RWPE1 (cell line): ENCODE measurements at places on chromosomes 2 and 18.

DNA sequence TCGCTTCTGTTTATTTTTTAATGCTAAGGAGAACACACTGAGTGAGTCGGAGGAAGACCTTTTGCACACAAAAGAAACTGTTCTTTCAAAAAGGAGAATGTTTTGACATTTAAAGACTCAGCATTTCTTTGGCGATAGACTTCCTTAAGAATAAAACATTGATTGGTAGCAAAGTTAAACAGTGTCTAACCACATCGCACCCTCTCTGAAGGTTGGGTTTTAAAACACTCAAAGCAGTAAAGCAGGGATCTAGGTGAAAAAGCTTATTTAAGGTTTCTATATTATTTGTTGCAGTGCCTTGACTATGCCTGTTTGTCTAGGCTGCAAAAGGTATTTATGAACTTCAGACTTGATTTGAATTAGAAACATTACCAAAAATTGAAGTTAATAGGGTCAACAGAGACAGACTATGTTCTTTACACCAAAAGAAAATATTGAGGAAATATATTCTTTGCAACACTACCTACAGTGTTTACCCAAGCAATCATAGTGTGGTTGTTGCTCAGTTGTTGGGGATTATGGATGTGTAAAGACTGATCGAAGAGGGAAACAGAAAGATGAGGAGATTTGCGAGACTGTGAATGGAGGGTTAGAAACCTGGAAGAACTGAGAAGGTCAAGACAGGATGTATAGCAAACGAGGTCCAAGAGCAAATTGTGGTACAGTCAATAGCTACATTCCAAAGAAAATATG, 297.8 kb upstream of the SLC39A10 start:
- no peak for DNase-seq

DNA sequence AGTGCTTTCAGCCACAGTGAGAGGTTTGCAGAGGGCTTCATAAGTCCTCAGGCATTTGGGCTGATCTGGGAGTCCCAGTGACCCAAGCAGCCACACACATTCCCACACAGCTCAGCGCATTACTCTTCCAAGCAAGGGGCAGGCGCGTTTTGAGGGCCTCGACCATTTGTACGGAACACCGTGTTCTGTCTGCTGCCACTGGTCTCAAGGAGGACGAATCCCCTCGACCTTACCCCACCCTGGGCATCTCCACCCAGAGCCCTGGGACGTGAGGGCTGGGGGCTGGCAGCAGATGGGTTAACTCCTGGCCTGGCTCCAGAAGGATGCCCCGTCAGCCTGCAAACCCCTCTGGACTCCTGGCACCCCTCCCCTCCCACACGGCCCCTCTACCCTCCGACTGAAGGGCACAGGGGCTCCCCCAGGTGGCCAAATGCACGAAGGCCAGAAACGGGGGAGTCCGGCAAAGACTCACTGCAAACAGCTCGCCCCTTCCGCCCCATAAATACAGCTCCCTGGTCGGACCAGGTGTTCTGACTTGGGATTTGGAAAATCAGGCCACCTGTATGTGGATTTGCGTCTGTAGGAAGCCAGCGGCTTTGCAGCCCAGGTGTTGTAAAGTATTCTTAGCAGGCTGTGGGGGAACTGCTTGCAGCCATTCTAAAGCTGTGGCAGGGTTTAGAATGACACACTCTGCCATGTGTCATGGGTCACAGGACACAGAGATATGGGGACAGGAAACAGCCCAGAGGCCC, 33.6 kb upstream of the PTMA start:
- DNase-seq, result peak; percentile 46

GRCh38 chr2:201322772-201323171, 34.4 kb downstream of the FLACC1 start:
- no peak for DNase-seq

DNA sequence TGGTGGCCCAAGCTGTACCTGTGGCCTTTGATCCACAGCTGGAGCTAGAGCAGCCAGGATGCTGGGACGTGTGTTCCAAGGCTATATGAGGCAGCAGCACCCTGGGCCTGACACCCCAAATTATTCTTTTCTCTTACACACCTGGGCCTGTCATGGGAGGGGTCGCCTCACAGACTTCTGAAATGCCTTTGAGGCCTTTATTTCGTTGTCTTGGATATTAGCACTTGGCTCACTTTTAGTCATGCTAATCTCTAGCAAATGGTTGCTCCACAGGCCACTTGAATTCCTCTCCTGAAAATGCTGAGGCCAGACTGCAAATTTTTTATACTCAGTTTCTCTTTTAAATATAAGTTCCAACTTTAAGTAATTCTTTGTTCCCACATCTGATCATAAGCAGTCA, 22.0 kb upstream of the IL1R2 start:
- DNase-seq, result no peak

DNA sequence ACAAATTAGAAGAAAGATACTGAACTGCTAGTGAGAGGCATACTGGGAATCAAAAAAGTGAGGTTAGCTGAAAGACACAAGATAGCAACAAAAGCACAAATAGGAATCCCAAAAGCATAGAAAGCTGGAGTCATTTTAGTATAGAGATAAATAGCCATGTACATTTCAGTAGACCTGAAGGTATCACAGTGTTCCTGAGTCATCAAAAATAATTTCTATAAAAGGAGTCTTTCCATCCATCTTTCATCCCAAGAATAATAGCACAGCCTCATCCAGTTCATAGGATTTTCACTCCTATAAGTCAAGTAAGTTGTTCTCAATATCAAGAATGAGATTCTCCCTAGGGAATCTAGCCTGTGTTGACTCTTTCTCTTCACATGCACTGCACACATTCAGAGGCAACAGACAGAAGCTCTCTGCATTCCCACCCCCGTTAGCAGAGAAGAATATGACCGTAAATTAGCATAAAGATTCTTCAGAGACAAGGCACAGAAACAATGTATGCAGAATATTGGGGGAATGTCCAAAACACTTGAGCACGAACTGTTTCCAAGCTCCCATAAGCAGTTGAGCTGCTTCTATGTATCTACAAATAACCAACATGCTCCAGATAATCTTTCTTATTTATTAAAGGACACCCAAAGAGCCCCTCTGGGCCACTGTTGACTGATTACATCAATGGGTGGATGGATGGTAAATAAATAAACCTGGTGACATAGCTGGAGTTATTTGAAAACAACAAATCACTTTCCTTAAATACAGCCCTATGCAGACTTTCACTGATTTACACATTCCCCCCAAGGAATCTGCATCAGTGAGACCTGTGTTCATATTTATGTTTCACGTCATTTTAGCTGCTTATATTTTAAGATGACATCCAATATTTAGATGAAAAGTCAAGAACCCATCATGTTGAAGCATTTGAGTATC, 174.5 kb upstream of the PKDCC start:
- no peak for DNase-seq

DNA sequence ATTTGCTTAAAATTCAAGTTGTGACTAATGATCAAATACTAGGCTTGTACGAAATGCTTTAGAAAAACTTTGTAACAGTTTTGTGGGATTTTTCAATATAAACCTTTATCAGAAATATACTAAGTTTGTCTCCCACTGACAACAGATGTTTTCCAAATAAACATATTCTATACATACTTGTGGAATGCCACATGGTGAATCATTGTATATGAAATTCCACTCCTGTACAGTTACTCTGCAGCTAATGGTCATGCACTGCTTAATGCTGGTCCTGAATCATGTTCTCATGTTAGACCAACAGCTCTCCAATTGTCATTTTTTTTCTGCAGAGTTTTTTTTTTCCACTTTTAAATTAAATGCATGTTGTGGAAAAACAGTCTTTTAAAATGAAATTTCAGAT, 90.1 kb downstream of the DPP4 start:
- peak; percentile 40 for DNase-seq

GRCh38 chr18:10926621-10927161, 222.7 kb downstream of the PIEZO2 start:
- no peak for DNase-seq

- DNase-seq, result no peak
Measured at GRCh38 chr2:168780669-168781071, 21.8 kb upstream of the NOSTRIN start.
